ENCODE measurements at places on chromosomes 6 and 20.

DNA sequence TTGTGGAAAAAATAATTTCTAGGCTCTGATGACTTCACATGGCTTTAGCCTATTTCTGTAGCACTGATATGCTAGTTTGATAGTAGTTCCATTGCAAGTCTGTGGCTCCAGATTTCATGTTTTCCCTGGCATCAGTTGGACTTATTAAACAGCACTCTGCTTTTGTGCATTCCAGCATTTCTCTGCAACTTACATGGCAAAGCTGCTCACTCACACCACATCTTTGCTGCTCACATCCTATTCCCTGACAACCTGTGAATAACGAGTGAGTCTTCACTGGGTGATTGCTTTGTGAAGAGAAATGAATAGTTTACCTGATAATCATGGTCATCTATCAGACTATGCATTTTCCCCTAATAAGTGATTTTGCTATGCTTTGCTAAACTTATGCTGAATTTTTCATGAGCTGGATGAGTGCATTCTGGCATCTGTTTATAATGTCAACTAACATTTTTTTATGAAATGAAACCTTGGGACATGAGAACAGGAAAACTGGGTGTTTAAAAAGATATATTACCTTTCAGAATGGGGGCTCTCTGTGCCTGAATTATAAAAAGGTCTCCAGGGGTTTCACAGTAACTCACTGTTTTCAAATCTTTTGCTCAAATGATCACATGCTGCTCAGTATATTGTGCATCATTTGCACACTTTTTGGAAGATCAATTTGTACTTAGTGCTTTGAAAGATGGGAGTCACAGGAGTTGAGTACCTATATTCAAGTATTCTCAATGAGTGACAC lies 301.8 kb downstream of the TBC1D32 start:
- no peak for DNase-seq

DNA sequence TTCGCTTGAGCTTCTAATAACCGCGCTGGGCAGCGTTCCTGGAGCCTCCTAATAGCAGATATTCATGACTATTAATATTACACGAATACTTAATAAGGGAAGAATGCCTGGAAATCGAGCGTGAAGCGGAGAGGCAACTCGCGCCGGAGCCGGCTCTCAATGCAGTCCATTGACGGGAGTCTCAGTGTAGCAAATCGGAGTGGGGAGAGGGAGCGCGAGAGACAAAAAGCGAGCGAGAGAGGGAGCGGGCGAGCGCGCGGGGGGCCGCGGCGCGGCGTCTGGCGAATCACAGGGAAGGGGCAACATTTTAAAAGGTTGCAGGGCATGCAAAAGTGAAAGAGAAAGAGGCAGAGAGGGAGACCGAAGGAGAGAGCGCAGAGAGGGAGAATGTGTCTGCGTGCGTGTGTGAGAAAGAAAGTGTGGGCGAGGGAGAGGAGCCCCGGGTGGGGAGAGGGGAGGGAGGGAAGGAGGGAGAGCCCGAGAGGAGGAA lies 2.9 kb downstream of the TFAP2A start:
- DNase-seq, result peak; percentile 96

DNA sequence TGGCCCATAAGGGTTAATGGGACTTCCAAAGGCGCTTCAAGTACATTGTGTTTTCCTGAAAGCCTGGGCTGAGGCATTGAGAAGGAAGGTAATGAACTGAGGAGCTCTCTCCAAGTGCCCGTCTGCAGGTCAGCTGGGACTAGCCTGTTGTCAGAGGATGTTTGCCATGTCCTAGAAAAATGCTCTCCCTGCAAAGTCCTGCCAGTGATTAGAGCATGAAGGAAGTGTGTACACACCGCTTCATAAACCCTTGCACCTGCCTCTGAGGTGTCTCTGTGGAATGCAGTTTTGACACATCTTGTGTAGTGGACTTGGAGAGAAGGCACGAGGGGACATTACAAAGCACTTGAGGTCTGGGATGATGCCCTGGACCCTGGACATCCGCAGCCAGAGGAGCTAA lies 506.7 kb downstream of the KIF16B start:
- no peak for DNase-seq

- DNase-seq, result no peak
These were observed 83.8 kb downstream of the IRF4 start for GRCh38 chr6:475314-475713.

DNA sequence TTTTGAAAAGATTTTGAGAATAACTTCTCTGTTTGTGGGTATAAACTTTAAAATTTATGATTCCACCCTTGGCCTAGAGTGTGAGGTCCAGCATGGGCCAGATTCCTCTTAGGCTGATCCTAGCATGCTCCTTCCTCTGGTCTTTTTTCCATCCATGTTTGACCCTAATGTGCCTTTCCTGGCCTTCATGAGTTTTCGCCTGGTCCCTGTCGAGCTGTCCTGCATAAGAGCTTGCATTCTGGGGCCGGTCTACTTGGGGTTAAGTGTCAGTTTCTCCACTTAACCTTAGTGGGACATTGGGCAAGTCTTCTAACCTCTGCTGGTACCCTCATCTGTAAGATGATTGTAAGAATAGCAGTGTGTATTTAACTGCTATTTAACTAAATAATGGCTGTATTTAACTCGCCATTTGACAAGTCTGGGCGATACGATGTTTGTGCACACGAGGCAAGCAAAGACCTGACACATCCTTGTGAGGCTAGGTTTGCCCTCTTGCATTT lies 40.7 kb upstream of the TAGAP start:
- no peak for DNase-seq

DNA sequence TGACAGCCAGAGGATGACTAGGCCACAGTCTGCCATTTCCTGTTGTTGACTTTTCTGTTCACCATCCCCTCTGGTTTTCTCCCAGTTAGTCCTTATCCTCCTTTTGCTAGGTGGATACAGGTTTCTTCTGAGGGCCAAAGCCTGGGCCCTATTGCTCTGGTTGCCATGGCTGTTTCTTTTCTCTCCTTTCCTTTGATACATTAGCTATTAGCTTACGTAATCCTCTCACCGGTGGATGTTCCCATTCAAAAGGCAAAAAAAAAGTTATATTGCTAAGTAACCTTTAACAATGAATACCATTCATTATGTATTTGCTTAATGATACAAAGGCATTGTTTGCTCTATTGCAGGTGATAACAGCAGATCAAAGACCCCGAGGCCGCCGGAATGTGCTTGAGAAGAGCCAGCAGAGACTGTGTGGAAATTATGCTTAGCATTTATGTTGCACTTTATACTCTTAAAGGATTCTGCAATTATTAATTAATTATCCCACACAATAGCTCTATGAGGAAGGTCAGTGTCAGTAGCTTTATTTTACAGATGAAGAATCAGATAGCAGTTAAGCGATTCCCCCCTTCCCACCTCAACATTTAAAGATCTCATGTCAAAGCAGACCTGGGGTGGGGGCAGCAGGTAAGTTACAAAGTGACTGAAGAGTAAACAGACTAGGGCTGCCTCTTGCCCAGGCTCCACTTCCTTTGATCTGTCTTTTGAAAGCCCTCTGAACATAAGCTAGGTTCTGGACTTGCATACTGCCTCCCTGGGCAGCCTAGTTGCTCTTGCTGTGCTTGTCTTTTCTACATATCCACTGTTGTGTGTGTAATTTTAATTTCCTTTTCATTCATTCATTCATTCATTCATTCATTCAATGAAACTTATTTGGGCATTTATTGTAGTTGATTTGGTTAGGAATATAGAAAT lies 14.5 kb upstream of the TFB1M start:
- no peak for DNase-seq

DNA sequence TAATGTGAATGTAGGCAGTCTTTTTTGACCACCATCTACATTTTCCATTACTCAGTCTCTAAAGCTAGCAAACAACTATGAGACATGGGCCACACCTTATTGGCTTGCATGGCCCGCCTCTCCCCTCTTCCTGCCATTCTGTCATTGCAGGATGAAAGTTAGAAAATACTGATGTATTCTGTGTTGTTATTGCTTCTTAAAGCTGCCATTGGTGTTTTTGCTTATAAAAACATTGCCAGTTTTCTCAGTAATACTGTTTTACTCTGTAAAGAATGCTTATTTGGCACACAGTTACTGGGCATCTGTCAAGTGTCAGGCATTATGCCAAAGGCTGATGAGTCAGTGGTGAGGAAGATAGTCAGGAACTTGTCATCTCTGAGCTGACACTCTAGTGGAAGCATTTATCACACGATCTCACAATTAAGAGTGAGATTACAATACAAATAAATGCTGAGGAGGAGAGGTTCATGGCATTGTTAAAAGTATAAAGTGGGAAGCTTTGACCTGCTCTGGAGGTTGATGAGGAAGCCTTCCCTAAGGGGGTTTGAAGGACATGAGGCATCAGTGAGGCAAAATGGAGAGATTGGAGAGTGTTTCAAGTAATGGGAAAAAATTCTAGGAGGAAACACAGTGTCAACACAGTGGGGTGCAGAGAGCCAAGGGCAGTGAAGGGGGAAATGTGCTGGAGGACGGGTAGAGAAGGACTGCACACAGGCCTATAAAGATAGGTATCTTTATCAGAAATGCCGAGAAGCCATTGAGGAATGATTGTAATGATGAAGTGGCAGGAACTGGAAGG lies 14.7 kb downstream of the KLHL32 start:
- DNase-seq, result peak; percentile 75

DNA sequence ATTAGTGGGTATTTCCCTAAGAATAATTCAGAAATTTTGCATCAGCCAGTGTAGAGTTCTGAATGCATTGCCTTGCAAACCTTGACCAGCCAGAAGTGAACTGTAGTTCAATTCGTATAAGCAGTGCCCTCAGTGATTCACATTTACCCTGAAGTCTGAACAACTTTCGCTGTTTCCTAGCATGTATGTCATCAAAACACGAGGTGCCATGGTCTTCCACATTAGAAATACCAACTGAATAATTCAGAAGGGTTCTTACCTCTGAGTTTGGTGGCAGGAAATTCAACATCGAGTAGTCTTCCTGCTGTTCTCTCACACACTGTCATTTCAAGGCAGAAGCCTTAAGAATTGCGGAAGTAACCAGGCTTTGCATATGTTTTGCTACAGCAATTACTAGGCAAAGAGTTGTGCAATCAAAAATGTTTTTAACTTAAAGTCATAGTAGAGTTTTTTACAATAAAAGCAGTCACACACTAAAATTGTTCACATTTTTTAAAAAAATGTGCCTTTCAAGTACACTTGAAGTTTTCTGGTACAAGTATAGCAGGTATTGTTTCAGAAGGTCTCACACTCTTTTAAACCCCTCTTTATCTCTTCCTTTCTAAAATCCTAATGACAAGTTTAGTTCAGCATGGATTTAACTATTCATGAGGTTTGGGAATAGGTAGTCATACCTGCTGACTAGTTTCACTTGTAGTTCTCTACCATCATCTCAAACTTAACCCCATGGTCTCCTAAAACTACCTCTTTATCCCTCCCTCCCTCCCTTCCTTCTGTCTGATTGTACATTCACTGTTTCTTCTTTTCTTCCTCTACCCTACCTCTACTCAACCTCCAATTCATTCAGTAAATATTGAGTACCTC lies 118.3 kb downstream of the STXBP5 start:
- DNase-seq, result peak; percentile 41

DNA sequence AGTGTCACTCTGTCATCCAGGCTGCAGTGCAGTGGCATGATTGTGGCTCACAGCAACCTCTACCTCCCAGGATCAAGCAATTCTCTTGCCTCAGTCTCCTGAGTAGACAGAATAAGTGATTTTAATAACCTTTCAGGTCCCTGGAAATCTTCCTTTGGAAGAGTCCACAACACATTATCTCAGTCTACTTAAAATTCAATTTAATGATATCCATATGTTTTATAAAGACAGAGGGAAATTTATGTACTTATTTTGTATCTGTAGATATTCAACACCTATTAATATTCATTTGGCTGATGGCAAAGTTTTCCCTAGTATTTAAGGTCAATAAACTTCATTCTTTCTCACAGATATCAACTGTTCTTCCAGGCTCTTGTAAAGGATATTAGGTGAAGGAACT lies 881.4 kb upstream of the GJE1 start:
- DNase-seq, result no peak

DNA sequence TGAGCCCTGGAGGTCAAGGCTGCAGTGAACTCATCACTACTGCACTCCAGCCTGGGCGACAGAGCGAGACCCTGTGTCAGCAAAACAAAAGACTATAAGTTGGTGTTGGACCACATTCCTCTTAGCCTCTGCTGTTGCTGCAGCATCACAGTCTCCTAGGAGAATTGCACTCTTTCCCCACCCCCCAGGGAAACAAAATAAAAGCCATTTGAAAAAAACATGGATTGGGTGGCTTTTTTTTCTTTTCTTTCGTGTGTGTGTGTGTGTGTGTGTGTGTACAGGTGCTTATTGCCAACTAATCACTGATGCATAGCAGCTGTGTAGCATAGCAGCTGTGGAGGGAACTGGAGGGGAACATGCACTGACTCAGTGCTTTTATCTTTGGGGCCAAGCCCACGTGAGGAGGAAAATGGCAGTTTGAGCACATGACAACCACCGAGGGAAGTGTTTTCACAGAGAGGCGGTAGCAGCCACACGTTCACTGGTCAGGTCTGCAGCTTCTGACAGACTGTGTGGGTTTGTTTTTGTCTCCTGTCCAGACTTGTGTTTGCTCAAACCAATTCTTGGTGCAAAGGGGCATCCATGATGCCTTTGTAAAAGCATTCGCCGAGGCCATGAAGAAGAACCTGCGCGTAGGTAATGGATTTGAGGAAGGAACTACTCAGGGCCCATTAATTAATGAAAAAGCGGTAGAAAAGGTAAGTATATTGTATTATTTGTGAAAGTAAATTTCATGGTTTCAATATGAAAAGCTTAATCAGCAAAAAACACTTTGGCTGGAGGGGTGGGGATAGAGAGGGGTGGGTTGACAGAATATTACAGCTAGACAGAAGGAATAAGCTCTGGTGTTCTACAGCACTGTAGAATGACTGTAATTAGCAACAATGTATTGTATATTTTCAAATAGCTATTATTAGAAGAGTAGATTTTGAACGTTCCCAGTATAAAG lies 27.7 kb downstream of the ALDH5A1 start:
- DNase-seq, result no peak

DNA sequence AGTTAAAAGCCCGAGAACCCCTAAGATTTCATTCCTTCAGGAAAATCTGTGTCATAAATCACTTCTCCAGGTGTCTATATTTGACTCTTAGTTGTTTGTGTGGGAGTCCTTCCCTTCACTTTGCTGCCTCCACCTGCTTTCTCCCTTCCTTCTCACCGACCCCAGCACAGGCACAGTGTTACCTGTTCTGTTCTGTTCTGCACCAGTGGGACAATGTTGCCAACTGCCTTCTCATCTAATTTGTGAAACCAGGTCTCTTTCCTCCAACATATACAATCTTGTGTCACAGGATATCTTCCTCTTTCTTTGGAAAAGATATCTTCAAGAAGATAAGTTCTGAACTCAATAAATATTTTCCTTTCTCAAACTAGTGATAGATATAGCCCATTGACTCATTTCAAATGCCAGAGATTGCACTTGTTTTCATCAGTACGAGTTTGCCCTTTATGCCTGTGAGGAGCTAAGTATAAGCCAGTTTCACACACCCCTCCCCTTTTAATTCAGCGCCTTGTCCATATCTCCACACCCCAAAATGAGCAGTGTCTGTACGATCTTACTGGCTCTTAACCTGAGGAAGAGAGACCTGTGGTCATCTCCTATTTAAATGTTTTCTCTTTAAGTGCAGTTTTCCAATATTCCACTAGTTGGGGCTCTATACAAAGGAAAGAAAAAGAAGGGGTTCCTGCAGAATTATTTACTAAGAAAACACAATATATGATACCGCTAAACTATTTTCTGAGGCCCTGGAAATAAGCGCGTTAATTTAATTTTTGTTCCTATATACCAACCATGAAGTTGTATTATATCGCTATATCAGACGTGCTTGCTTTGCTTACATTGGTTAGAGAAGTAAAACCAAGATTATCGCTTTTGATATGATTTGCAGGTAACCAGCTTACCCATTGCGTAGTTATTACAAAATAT lies 81.6 kb upstream of the PREP start:
- peak; percentile 71 for DNase-seq

GRCh38 chr6:118648866-118649554 lies 2.4 kb downstream of the CEP85L start:
- no peak for DNase-seq

- no peak for DNase-seq
These were observed 44.5 kb downstream of the RBM38 start for GRCh38 chr20:57435498-57436222.
